ENCODE measurements at places on chromosomes 5 and 9.

DNA sequence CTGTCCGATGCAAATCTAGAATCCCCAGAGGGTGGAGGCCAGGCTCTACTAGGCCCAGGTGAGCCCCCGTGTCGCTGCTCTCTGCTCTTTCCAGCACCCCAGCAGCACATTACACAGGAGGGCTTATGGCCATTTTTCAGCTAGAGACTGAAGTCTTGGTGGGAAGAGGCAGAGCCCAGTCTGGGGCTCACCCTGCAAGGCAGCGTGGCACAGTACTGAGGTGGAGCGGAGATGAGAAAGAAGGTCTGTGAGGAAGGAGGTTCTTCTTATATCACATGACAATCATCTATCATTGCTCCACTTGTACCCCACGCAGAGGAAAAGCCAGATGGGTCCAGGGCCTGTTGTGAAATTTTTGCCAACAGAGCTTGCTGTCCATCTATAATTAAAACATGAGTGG, 10.0 kb upstream of the KIF12 start:
- DNase-seq = no peak

DNA sequence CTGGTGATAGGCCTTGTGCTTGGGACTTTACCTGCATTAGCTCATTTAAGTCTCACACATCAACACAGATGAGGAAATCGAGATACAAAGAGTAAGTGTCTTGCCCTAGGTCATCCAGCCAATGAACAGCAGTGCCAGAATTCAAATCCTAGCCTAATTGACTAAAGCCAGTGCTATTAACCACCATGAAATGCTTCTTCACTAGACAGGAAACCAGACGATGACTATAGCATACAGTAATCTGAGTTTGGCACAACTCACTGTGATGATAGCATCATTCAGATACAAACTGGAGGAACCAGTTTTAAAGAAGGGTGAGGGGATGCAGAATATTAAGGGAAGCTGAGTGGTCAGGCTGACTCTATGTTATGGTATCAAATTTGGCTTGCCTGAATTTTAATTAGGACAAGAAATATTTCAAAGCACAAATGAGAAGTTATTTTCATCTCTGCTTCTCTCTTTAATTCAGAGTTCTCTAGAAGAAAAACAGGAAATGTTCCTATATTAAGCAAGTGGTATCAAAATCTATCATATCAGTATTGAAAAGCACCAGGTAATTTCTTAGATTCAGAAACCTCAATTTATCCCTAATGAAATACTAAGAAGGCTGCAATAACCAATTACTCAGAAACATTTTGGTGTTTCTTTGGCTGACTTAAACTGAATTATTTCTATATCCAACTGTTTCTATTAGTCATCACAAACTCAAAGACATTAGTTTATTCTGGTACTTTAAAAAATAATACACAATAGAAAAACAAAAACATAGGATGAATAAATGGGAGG, 147.0 kb upstream of the RASA1 start:
- peak; percentile 99 for DNase-seq

GRCh38 chr9:93324191-93324834, 127.2 kb upstream of the FAM120A start:
- no peak for DNase-seq

DNA sequence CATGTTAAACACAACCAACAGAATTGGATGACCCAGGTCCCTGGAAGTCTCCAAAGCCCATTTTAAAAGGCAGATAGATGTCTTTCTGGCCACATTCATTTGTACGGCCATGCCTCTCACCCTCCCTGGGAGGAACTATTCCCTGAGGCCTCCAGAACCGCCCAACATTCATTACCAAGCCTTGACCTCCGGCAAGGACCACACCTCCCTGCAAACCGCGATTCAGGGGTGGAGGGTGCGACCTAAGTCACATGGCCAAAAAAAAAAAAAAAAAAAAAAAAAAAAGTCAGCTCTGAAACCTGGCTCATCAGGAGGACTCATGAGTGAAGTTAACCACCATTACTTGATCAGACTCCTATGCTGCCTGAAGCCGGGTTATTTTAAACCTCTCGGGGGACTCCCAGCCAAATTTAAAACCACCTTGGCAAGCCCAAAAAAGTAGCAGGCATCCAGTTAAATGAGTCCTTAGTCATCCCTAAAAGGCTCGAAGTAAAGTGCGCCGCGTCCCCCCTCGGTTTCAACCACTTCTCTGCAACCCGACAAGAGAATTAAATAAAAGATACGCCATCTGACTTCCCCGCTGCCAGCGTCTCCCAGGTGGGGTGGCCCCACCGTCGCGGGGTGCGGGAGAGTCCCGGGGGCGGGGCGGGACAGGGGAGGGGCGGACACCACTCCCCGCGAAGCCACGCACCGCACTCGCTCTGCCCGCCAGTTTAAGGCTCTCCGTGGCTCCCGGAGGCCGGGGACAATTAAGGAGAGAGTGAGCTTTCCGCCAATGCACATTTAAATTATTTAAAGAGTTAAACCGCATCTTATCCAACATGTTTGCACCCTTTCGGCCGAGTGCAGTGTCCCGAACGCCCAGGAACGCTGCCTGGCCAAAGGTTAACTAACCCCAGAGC, 2.3 kb downstream of the KLF9 start:
- peak; percentile 79 for DNase-seq

DNA sequence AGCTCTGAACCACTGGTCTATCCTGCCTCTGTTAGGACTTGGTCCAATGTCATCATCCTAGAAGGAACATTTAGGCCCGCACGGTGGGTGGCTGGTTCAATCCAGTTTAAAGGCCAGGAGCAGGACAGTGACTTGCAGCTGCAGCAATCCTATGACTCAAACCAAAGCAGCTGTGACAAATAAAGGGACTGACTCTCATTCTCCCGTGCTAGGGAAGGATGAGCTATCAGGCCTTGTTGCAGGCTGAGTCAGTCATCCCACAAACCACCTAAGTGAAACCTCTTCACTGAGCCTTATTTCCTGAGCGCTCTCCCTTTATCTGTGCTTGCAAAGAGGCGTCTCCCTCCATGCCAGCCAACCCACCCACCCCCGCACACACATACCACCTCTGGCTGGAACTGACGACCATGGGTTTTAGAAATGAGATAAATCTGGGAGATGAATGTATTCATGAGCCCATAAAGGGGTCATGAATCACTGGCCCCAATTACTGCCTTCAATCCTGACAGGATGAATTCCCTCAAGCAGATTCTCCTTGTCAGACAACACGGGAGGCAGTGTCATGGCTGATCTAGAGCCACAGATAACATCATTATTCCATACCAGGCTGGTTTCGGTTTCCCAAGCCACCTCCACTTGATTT, 93.4 kb downstream of the KCNIP1 start:
- DNase-seq = peak; percentile 61

DNA sequence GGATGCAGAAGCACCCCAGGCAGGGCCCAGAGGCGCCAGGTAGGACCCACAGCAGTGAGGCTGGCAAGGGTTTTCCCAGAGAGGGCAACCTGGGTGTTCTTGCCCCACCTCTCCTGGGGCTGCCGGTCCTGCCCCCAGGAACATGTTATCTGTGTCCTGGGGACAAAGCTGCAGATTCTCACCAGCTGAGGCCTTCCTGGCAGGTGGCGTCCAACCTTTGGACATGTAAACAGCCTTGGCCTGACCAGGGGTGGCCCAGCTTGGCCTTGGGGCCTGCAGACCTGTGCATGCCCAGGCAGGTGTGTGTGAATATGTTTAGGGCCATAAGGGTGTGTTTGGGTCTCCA, 101.8 kb upstream of the LARP1 start:
- DNase-seq = no peak

GRCh38 chr5:168464214-168464613, 22.1 kb upstream of the RARS1 start:
- DNase-seq = no peak

DNA sequence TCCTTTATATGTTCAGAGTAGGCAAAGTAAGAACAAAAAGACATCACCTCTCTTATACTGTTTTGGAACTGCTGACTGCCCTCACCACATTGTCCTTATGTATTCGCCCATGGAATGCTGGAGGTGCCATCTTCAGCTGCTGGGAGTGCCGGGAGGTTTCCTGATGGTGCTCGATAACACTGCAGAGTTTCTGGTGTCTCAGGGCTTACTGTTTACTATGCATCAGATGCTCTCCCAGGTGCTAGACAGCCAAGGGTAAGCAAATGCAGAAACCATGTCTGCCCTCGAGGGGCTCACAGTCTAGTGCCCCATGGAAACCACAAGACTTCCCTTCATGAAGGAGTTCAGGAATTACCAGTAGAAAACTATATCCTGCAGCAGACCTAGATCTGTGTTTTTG, 70.1 kb upstream of the SMIM23 start:
- DNase-seq = no peak

- no peak for DNase-seq
Observed at GRCh38 chr5:64690104-64690416, 243 bp upstream of the SHISAL2B start.

- no peak for DNase-seq
Observed at GRCh38 chr5:113371721-113372196, 63.0 kb downstream of the TSSK1B start.

- DNase-seq = no peak
Observed at GRCh38 chr5:147458581-147458980, 51.3 kb downstream of the DPYSL3 start.

DNA sequence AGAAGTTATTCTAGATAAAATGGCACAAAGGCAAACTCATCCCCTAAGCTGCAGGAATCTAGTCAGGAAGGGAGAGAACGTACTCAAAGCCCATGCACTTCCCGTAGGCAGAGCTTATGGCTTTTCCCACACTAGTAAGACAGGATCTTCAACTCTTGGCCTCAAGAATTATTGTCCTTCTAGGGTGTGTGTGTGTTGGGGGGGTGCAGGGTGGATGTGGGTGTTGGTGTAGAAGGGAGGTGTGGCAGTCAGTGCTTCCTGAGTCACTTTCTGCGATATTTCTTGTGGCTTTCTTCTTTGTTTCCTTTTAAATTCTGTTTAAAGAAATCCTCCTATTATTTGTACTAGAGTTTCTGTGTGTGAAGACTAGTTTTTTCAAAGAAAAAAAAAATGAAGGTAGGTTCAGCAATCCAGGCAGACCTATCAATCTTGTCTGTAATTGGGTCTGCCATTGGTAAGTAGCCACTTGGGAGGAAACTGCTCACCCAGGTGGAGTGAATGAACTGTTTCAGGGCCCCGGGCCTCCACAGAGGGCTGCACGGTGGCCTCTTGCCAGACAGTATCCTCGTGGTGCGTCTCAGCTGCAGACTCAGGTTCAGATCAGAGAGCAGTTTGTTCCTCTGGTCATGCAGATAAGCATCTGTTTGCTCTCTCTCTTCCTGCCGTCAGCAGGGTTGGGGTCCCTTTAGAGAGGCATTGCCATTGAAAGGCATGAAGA, 131.9 kb downstream of the NPR3 start:
- DNase-seq = peak; percentile 90

GRCh38 chr5:43008363-43009153, 31.6 kb downstream of the ANXA2R start:
- peak; percentile 94 for DNase-seq

- DNase-seq = peak; percentile 66
Observed at GRCh38 chr9:133782157-133783130, 44.3 kb upstream of the SARDH start.

DNA sequence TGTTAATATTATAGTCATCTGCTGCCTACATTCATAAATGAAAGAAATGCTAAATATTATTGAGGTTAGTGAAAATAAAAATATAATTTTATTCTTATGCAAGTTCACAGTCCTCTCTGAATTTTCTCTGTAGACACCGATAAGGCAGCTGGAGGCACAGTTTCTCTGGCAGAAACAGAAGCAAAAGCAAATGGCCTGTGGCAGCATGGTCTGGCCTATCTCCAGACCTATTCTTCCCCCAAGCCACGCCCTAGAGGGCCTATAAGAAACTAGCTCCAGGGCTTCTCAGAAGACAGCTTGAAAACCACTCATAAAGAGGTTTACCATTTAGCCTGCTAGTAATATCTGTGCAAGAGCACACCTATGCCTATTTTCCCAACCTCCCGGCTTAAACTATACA, 28.4 kb downstream of the MRPS27 start:
- no peak for DNase-seq

- DNase-seq = no peak
Observed at GRCh38 chr5:78573318-78573717, 75.3 kb downstream of the LHFPL2 start.

DNA sequence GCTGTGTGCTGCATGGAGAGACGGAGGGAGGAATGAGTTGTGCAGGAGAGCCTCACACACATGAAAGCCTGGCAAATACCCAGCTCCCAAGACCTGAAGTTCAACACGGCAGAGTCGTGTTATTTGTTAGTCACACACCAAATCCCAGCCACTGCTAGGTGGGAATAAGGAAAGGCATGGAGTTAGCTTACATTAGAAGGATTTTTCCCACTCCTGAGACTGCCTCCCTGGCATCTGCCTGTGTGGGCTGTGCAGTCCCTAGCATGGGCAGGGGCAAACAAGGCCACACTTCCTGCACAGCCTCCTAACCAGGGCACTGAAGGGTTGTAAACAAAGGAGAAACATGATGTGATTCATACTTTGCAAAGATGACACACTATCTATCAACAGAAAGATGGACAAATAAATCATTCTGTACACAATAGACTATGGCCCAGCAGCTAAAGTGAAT, 306.8 kb downstream of the SPOCK1 start:
- peak; percentile 88 for DNase-seq

DNA sequence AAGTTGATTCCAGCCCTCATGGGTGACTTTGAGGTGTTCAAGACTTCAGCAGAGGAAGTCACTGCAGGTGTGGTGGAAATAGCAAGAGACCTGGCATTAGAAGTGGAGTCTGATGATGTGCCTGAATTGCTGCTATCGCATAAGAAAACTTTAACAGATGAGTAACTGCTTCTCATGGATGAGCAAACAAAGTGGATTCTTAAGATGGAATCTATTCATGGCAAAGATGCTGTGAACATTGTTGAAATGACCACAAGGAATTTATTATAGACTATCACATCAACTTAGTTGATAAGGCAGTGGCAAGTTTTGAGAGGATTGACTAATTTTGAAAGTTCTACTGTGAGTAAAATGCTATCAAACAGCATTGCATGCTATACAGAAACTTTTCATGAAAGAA, 17.1 kb upstream of the POU4F3 start:
- no peak for DNase-seq

DNA sequence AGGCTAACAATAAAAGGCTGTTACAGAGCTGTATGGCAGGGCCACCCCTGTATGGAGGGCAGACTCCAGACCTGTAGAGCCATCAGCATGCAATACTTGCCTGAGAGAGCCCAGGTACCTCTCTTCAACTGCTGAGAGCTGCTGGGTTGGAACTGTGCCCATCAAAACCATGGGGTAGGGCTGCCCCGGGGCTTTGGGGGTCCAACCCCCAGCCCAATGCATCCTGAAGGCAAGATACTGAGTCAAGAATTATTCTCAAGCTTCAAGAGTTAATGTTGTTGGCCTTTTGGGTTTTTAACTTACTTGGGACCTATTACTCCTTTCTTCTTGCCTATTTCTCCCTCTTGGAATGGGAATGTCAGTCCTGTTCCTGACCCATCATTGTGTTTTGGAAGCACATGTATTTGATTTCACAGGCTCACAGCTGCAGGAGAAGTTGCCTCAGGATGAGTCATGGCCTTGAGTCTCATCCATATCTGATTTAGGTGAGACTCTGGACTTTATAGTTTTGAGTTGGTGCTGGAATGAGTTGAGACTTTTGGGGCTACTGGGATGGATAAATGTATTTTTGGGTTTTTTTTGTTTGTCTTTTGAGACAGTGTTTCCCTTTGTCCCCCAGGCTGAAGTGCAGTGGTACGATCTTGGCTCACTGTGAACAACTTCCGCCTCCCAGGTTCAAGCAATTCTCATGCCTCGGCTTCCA, 21.0 kb upstream of the CDK7 start:
- peak; percentile 59 for DNase-seq

- peak; percentile 24 for DNase-seq
Observed at GRCh38 chr9:85053206-85053786, 383.8 kb downstream of the NTRK2 start.
